T1000 (cell line): ENCODE measurements at places on chromosomes 2 and 18.

GRCh38 chr2:15881120-15881433 is 59.3 kb upstream of the MYCN start:
- no peak for DNase-seq

- no peak for DNase-seq
Measured at GRCh38 chr2:162839419-162839818, 852 bp upstream of the KCNH7 start.

DNA sequence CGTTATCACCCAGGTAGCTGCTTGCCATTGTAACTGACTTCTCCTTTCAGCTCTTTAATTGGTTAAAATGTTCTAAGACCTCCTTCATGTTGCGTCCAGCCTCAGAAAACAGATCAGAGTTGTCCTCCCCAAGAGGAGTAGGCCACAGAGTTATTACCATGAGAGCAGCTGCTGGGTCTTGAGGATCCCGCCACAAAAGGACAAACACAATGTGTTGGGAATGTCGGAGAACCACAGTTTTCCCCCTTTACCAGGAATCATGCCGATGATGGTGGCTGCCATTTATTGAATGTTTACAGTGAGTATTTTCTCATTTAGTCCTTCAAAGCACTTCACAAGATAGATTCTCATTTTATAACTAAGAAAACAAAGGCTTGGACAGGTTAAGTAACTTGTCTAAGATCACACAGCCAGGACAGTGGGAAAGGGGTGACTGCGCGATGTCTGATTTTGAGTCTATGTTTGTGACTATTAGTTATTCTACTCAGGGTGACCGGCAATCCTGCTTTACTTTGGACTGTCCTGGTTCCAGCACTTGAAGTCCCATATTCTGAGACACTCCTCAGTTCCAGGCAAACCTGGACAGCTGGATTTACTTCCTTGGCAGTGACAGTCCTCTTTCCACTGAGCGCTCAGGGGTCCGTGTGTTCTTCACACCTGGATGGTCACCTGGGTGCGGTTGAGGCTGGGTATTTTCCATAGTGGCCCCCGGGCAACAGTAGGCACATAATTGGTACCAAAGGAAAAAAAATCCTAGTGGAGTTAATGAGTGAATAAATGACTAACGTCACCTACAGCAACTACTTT is 93.6 kb downstream of the LIPG start:
- no peak for DNase-seq

GRCh38 chr18:5451150-5451549 is 92.6 kb downstream of the EPB41L3 start:
- DNase-seq: no peak

- no peak for DNase-seq
Measured at GRCh38 chr2:208255557-208256106, 761 bp upstream of the IDH1 start.

DNA sequence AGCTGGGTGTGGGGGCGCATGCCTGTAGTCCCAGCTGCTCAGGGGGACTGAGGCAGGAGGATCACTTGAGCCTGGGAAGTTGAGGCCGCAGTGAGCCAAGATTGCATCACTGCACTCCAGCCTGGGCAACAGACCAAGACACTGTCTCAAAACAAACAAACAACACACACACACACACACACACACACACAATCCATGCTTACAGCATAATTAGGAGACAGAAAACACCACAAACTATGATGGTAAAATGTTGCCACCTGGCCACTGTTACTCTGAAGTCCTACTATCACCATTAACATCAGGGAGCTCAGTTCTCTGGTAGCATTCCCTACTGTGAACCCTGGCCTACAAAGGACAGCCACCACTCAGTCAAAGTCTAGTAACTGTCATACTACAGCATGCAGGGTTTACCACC is 18.3 kb downstream of the DNPEP start:
- DNase-seq: no peak

- DNase-seq: no peak
Measured at GRCh38 chr18:8933714-8934284, 168.7 kb upstream of the NDUFV2 start.

DNA sequence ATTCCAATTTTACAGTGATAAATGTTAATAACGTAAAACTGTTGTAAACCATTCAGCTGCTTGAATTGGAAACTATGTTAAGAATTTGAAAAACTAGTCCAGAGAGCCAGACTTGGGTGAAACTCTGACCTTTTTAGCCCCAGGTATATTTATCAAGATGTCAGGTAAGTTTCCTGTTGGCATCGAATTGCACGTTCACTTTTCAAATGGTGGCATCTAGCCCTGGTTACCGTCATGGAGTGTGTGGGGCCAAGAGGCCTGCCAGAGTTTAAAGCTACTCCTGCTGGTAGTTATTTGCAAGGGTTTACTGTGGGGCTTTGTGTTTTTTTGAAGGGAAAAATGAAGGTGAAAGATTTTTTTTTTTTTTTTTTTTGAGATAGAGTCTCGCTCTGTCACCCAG is 109.9 kb downstream of the WDSUB1 start:
- DNase-seq: no peak
